Stimulated activated CD8-positive, alpha-beta memory T cell treated with anti-CD3 and anti-CD28 coated beads, Interleukin-4, amount 100 ng/mL, for 4 hours (primary cell): ENCODE measurements at places on chromosomes 2 and 18.
A peak's percentile ranks its signal among the peaks of the same experiment; 100 is the strongest.

- no peak for DNase-seq
Measured at GRCh38 chr2:25178976-25179375, 10.6 kb upstream of the POMC start.

DNA sequence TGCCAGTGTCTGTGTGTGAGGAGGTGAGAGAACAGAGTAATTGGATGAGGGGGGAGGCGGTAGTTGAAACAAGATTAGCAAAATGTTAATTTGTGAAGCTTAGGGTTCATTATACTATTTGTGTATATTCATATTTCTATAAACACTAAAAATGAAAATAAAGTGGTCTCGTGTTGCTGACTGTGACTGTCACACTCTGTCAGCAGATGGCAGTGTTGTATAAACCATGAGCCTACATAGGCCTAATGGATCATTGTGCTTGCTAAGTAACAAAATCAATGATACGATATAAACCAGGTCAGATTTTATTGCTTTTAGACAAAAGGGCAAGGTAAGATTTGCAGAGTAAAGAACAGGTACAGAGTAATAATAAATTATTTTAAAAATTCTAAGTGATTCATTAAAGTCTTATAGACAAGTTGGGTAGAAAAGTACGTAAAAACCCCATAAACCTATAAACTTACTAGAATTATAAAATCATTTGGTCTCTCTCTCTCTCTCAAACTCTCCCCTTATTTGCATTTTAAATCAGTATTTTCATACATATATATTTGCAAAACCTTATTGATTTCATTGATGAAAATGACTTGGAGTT is 182.7 kb downstream of the RPIA start:
- DNase-seq = no peak

DNA sequence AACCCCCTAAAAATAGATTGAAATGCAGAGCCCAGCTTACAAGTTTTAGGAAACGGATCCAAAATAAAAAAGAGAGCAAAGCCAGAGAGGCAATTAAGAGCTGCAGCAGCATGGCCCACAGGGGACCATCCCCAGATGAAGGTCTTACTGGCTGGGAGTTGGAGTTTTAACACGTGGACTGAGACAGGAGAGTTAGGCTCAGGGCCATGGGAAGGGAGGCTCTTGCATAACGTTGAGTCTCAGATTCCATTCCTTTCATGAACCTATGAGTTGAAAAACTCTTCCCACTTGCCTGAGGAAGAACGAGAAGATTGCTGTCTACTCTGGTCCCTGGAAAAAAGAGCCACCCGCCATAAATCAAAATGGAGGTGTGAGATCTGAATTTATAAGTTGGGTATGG is 101.8 kb upstream of the NDUFV2 start:
- no peak for DNase-seq

GRCh38 chr2:216992056-216992675 is 132.3 kb upstream of the TNP1 start:
- no peak for DNase-seq

DNA sequence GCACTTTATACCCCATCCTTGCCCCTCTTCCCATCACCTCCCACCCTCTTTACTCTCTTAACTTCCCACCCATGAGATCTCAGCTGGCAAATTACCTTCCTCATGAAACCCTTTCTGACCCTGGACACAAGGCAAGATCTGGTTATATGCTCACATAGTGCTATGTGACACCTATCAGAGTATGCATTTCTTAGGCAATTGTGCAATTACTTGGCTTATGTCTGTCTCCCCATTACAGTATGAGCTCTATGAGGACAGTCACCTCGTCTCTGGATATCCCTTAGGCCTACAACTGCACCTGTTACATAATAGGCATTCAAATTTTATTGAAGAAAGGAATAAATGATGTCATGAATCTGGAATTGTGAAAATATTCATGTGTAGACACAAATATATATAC is 91.4 kb downstream of the ZNF385B start:
- no peak for DNase-seq

GRCh38 chr2:55729136-55729685 is 35.6 kb upstream of the PNPT1 start:
- no peak for DNase-seq

DNA sequence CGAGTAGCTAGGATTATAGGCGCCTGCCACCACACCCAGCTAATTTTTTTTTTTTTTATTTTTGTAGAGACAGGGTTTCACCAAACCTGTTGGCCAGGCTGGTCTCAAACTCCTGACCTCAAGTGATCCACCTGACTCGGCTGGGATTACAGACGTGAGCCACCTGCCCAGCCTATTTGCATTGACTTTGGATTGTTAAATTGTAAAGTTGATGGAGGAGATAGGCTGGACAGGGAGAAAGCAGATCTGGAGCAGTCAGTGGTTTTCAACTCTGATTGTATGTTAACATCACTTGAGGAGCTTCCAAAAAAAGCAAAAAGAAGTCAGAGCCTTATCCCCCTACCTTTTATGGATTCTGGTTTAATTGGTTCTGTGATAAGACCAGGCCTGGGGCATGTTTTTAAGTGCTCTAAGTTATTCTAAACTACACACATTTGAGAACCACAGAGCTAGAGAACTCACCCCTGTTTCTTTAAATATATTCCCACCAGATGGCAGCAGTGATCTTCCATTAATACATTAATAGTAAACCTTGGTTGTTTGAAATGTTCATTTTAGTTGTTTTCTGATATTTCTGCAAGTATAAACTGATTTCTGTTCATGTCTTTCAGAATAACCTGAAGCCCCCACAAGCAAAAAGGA is 7.5 kb downstream of the C2orf49 start:
- DNase-seq = no peak

- DNase-seq = no peak
Measured at GRCh38 chr18:51074605-51075004, 44.6 kb downstream of the SMAD4 start.

GRCh38 chr2:102005989-102006885 is 14.5 kb downstream of the IL1R2 start:
- no peak for DNase-seq

- no peak for DNase-seq
Measured at GRCh38 chr2:105486762-105487141, 87.9 kb upstream of the FHL2 start.

GRCh38 chr2:205077159-205077558 is 531.9 kb downstream of the PARD3B start:
- DNase-seq = no peak

- DNase-seq = no peak
Measured at GRCh38 chr18:49935215-49935614, 121.9 kb upstream of the ACAA2 start.

DNA sequence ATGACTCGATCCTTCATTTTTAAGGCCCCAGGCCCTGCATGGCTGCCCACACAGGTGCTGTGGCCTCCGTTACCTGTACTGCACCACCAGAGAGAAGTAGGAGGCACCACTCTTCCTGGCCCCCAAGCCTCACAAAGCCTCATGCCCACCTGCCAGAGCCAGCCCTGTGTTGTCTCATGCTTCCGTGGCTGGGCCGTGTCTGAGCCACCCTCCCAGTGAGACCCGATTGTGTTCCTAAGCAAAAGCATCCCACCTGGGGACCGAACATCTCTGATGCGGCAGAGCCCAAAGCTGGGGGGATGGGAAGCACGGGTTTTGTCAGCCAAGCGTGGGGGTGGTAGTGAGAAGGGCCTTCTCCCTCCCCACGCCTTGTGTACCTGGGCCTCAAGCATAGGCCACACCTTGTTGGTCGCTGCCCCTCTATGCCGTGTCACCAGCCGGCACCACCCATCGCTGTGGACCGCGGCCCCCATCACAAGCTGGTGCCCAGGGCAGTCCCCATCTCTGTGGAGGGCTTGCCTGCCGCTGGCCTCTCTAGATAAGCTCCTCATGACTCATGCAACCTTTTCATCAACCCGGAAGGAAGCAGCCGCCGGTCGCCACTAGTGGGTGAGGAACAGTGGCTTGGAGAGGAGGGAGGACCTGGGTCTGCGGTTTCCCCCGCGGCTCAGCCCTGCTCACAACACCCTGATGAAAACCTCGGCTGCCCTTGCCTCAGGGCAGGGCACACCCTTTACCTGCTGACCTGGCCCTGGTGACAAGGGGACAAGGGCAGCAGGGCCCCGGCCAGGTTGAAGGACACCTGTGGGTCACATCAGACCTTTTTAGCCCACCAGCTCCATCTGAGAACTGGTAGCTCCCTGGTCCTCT is 2.7 kb upstream of the RNPEPL1 start:
- DNase-seq = peak; percentile 87

DNA sequence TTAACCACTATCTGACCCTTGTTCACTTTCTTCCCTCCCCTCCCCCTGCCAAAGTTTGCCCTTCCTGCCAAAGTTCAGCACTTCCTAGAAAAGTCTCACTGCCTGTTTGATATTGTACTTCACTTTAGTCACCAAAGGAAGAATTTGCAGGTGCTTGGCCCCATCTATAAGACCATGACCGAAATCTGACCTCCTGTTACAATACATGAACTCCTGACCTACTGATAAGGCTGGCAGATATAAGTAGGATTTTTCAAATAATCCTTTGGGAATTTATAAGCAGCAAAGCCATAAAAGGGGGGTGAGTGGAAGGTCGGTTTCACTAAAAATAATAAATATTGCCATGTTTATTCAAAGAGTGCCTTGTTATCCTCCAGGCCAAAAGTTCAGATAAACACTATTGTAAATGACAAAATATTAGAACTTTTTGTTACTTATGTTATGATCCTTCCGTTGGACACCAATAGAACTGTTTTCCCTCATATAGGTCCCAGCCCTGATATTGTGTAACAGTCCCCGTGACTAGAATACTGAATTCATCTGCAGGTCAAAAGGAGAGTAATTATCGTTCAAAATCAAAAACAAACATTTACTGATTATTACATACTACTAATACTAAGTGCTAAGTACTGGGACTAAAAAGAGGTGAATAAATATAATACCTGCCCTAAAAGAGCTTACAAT is 277.6 kb downstream of the EXOC6B start:
- DNase-seq = no peak

- no peak for DNase-seq
Measured at GRCh38 chr2:150485871-150486538, 1.5 kb downstream of the RND3 start.

DNA sequence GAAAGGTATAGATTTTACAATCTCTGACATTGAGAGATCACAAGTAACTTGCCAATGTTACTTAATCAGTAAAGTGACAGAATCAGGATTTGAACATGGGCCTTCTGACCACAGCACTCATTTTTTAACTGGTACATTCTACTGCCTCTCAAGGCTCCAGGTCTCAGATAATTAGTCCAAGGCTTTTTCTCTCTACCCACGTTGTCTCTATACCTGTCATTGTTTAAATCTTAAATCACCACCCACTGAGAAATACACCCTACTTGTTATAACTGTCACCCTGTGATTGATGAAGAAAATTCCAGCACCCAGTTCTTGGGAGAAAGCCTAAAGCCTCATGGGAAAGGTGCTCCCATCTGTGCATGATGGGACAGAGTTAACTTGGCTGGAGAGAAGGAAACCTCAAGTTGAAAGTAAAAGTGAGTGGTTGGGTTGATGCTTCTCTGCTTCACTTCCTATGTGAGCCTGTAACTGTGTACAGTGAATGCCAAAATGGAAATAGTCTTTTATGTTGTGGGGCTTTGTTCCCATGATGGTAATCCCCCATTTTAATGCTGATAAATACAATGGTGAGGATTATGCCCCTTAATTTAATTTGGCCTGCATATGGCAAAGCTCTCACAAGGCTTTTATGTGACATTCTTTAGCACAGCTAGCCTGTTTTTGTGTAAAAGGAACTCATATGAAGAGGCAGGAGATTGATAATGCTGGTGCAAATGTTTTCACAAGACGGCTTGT is 190.1 kb upstream of the SP5 start:
- DNase-seq = no peak

GRCh38 chr2:178088774-178089270 is 16.2 kb upstream of the PDE11A start:
- no peak for DNase-seq
